T-helper 2 cell (primary cell): ENCODE measurements at places on chromosomes 1 and 21.

GRCh38 chr1:29055160-29055559 lies 68.5 kb downstream of the TMEM200B start:
- DNase-seq = no peak

- no peak for DNase-seq
Measured at GRCh38 chr1:58879464-58879863, 95.6 kb upstream of the JUN start.

DNA sequence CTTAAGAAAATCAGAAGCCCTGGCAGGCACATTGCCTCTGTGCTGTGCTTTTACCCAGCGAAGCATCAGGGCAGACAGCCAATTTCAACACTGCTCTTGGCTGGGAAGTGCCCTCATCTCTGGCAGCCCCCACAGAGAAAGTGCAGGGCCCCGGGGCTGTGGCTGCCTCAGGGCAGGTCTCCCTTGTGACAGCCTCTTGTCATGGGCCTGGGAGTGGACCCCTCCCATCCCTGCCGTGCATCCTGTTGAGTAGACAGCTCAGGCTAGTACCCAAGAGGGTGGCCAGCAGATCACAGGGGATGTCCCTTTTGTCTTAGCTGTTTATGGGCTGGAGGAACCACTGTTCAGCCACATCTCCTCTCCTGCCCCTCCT lies 23.3 kb downstream of the TTC34 start:
- no peak for DNase-seq

- DNase-seq = no peak
Measured at GRCh38 chr1:151944857-151945575, 35.7 kb upstream of the THEM4 start.

- DNase-seq = no peak
Measured at GRCh38 chr21:15966231-15966630, 236.4 kb downstream of the USP25 start.

- DNase-seq = peak; percentile 11
Measured at GRCh38 chr1:202834771-202835547, 24.2 kb downstream of the PCAT6 start.

GRCh38 chr1:150922519-150922975 lies 3.6 kb upstream of the SETDB1 start:
- DNase-seq = peak; percentile 64

- no peak for DNase-seq
Measured at GRCh38 chr1:89901957-89902669, 81.3 kb downstream of the LRRC8D start.

- no peak for DNase-seq
Measured at GRCh38 chr1:205907794-205908193, 35.5 kb downstream of the SLC26A9 start.

DNA sequence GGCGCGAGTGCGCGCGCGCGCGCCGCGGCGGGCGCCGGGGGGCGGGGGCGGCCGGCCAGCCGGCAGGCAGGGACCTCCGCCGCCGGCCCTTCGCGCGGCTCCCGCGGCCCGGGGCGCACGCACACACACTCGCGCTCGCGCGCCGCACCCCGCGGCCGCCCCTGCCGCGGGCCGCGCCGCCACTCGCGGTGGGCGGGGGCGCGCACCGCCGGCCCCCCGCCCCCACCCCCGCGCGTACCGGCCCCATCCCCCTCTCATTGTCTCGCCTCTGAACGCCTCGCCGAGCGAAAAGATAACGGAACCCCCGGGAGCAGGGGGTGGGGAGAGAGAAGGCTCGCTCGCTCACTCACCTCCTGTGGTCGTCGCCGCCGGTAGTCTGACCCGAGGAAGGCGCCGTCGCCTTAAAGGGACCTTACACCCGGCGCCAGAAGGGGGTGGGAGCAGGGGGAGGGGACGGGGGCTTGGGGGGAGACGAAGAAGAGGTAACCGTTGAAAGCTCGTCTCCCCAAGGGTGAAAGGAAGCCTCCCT lies 428 bp downstream of the POGZ start:
- peak; percentile 38 for DNase-seq

GRCh38 chr1:175737451-175737850 lies 5.9 kb downstream of the TNR start:
- no peak for DNase-seq

GRCh38 chr1:214439352-214440119 lies 111.9 kb downstream of the PTPN14 start:
- no peak for DNase-seq
